ENCODE measurements at places on chromosomes 6 and 20.

DNA sequence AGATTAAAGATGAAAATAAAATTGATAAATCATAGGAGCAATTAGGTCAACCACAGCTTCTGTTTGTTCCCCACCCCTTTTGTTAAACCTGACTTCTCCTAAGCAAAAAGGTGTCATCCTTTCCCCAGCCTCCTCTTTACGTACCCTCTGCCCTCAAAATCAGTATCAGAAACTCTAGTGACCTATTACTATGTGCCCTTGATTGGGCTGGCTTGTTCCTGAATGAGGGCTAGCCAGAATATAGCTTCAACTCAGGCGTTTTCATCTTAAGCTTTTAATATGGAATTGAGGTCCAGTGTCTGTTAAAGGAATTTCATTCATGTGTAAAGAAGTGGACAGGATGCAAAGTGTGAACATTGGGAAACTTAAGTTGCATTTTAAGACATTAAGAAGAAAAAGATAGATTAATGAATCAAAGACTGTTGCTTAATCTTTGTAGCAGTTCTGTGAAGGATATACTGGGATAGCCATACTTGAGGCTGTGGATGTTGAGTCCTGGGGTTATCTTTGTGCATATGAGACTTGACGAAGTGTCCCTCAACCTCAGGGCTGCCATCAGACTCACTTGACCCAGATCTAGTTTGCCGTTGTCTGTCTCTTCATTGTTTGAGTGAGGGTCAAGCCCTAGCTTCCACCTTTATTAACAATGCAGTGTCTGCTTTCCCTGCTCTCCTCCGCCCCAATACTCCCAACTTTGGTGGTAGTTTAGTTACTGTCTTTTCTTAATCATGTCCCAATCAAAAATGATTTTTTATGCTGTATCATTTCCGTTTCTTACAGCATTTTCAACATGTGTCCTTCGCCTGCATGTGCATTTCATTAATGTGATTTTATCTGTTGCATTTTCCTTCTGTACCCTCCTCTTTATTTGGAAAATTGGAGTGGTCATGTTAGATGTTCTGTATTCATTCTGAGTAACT is 1.9 kb downstream of the TBPL1 start:
- DNase-seq, result no peak

GRCh38 chr20:64247970-64248841 is 7.3 kb upstream of the PCMTD2 start:
- no peak for DNase-seq

- no peak for DNase-seq
Observed at GRCh38 chr6:57104336-57104735, 14.3 kb downstream of the ZNF451 start.

- DNase-seq, result no peak
Observed at GRCh38 chr6:95185874-95186273, 391.5 kb upstream of the MANEA start.

- DNase-seq, result no peak
Observed at GRCh38 chr6:21201637-21202350, 391.8 kb upstream of the SOX4 start.

DNA sequence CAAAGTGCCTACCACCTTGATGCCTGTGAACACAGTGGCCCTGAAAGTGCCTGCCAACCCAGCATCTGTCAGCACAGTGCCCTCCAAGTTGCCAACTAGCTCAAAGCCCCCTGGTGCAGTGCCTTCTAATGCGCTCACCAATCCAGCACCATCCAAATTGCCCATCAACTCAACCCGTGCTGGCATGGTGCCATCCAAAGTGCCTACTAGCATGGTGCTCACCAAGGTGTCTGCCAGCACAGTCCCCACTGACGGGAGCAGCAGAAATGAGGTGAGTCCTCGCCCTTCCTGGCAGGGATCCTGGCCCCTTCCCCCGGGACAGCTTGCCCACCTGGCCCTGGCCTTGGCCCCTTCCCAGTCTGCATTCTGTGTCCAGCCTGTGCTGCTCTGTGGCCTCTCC is 17.9 kb downstream of the MAVS start:
- DNase-seq, result no peak

- DNase-seq, result no peak
Observed at GRCh38 chr6:161003336-161003735, 11.8 kb downstream of the MAP3K4 start.

Measured in stimulated activated CD8-positive, alpha-beta memory T cell treated with anti-CD3 and anti-CD28 coated beads, Interleukin-4, amount 100 ng/mL, for 1 hour (primary cell).